Cortex of kidney (tissue), 1 donor: ENCODE measurements at places on chromosomes 1 and 21.

DNA sequence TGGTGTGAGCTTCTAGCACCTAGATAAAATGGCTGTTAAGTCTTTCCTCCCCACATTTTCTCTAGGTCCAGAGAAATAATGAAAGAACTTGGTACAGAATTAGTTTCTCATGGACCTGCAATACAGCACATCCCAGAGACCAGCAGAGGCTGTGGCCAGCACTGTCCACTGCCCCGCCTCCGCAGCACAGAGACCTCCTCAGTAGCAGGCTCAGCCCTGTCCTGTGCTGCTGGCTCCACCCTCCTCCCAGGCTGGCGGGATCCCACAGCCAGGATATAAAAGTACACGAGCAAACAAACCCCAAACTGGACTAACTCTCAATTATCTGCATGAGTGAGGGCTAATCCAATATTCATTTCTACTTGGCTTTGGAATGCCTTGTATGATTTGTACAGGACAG is 401.5 kb downstream of the RPS6KC1 start:
- no peak for DNase-seq

DNA sequence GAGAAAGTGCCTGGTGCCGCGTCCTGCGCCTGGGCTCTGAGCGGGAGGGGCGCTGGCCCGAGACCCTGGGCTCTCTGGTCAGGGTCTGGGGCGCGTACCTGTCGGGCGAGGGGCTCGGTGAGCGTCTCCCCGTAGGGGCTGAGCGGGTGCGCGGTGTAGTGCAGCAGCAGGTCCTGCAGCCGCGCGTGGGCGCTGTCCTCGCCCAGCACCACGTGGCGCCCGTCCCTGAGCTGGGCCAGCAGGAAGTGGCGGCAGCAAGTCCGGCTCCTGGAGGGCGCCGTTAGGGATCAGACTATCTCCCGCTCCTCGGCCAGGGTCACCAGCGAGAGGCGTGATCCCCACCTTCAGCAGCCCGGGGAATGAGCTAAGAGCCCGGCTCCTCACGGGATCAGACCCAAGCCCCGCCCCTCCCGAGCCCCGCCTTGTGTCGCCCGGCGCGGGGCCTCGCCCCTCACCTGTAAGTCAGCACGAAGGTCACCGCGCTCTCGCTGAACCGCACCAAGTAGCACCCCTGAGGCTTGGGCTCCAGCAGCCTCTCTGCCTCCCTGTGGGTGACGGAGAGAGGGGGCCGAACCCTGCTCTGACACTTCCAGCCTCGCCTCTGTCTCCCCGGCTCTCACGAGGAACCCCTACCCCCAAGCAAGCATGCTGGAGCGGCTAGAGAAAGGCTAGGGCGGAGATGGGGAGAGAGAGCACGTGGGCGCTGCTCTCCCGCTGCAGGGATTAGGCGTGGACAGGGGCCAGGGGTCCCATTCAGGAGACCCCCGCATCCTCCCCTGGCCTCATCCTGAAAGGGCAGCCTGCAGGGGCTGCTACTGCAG is 2.7 kb downstream of the SH2D2A start:
- no peak for DNase-seq

GRCh38 chr21:42555756-42556438 is 42.2 kb downstream of the SLC37A1 start:
- DNase-seq = no peak

DNA sequence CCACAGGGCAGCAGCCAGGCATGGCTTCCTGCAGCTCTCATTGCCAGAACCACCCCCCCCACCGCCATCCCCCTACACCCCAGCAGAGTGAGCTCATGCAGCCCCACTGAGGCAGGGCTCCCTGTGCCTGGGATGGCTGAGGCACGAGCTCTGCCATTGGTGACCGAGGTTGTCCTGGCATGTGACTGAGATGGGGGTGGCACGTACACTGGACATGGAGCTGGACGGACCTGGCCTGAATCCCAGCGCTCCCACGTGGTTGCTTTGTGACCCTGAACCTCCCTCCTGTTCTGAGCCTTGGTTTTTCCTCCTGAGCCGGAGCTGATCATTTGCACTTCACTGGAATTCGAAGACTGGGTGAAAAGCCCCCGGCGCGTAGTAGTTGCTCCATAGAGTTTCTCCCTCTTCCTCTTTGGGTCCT is 28.3 kb downstream of the ALPL start:
- DNase-seq = no peak

GRCh38 chr1:25804244-25804963 is 4.4 kb downstream of the SELENON start:
- DNase-seq = no peak

DNA sequence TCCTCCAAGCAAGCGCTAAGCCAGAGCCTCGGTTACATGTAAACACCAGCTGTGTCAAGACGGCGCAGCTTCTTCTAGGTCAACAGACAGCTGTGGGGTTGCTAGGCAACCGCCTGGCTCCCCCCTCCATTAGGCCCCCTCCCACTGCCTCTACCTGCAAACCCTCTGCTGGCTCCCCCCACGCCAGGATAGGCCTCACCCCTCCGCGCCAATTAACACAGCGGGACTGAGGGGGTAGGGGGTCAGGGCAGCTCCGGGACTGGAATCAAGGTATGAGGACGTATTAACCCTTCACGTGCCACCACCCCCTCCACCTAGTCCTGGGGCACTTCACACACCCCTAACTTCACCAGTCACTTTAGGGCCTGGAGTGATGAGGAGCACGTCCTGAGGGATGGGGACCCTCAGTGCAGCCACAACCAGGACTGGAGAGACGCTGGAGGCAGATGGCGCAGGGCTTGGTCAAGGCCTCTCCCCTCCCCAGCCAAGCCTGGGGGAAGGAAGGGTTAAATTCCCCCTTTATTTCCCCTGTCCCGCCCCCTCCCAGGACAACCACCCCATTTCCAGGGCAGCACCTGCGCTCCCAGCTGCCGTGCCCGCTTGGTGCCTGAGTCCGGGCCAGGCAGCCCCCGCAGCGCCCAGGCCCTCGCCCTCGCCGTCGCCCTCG is 37.4 kb upstream of the WASF2 start:
- no peak for DNase-seq

- DNase-seq = no peak
These were observed 10.2 kb upstream of the IFI16 start for GRCh38 chr1:158999316-159000069.

DNA sequence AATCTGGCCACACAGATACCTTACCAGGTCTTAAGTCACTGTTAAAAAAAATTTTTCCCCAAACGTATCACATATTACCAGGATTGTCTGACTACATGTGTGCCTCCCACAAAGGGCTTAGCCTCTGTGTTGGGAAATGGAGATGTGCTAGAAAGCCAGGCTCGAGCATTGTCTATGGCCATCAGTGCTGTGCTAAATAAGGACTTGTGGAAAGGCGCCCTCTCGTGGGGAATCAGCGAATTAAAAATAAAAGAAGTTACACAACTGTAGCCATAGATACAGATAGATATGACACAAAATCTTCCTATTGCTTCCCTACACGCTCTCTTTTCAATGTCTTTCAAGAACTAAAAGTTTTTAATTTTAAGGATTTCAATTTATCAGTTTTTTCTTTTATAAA is 47.5 kb upstream of the CRNN start:
- no peak for DNase-seq

GRCh38 chr1:203216274-203217138 is 13.0 kb downstream of the CHIT1 start:
- no peak for DNase-seq

GRCh38 chr1:204295671-204296070 is 64.1 kb downstream of the PLEKHA6 start:
- DNase-seq = no peak

- no peak for DNase-seq
These were observed 7.3 kb upstream of the TINAGL1 start for GRCh38 chr1:31568895-31569595.

DNA sequence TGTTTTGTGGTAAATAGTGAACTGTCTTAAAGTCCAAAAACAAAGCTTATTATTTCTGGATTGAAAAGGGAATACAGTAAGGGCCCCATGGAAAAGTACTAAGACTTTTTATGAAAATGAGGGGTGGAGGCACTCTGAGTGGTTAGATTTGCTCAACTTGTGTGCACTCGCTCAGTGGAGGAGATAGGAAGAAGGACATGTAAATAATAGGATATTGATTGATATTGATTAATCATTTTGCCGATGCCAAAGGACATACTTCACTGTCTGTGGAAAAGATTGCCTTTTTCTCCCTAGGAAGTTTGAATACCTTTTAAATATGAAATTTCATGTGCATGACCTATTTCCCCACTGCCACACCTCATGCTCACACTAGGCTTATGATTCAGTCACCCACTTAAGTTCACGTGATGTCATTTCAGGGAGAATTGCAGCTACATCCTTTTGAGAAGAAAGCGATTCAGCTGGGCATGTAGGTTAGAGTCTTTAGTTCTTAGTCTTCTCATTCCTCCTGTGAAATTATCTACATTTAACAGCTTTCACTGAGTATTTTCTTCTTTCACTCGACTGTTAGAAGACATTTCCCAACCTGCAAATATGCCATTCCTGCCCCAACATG is 5.0 kb downstream of the MTR start:
- no peak for DNase-seq

DNA sequence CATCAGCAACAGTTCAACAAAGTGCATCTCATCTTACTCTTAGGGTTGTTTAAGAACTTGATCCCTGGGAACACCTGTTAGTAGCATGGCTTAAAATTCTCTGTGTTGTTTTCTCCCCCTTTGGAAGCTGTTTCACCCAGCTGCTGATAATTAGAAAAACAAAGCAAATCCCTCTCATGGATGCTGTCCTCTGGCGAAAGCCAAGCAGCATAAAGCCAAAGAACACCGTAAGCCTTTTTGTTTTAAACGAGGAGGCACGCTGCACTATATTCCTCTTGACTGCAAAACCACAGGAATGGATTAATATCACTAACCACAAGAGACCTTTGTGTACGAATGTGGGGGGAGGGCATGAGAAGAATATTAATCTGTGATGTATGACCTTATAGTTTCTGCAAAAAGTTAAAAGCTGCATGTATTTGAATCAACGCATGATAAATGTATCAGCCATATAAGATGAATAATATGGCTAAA is 923.2 kb downstream of the LTN1 start:
- DNase-seq = no peak

GRCh38 chr1:41322835-41323234 is 38.4 kb upstream of the FOXO6 start:
- no peak for DNase-seq

DNA sequence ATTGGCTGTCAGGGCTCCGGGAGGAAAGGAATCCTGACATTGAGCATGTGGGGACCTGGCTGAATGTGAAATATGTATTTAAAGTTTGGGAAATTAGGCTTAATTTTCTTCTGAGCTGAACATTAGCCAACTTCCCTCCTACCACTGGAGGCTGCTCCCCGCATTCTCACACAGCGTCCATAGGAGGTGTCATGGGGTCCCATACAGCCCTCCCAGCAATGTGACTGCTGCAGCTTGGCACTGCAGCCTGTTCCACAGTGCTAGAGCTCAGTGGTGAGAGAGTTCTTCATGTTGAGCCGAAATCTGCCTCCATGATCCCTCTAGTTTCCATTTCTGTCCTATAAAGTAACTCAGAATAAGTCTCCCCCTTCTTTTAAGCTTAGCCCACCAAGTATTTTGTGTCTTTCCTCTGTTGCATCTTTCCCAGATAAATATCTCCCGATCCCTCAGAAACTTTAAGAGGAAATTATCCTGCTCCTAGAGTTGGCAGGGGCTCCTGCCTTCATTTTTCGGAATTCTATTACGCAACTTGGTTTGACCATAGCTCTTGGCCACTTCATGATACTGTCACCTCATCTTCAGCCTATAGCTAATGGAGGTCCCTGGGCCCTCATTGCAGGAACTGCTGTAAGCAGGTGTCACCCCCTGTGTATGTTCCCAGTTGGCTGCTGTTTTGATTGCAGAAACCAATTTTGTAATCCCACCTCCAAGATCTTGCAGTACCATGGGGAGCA is 2.0 kb downstream of the FCRL6 start:
- DNase-seq = no peak

DNA sequence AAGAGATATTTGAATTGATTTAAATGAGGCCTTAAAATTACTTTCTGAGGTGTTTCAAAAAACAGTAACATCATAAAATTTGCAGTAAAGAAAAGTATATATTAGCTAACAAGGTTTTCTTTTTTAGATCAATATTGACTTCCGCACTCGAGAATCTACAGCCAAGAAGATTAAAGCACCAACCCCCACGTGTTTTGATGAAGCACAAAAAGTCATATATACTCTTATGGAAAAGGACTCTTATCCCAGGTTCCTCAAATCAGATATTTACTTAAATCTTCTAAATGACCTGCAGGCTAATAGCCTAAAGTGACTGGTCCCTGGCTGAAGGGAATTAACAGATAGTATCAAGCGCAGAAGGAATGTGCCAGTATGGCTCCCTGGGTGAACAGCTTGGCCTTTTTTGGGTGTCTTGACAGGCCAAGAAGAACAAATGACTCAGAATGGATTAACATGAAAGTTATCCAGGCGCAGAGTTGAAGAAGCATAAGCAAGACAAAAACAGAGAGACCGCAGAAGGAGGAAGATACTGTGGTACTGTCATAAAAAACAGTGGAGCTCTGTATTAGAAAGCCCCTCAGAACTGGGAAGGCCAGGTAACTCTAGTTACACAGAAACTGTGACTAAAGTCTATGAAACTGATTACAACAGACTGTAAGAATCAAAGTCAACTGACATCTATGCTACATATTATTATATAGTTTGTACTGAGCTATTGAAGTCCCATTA is 3.6 kb downstream of the RGS1 start:
- DNase-seq = no peak

DNA sequence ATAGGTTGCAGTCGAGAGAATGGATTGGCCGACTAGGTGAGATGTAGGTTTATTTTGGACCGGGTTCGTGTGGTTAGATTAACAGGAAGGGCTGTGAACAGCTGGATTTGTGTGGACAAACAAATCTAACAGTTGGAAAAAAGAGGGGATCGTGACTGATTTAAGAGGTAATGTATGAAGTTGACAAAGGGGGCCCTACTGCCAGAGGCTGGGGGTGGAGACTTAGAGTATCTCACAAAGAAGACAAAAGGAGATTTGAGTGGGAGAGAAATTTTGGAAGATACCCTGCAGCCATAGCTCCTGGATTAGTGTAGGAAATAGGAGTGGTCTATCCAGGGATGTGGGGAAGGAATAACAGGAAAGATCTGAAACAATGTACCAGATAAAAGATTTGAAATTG is 38.8 kb upstream of the PLA2G5 start:
- DNase-seq = no peak

- DNase-seq = no peak
These were observed 15.9 kb downstream of the SLC27A3 start for GRCh38 chr1:153790966-153791647.

GRCh38 chr1:41318135-41318534 is 43.1 kb upstream of the FOXO6 start:
- DNase-seq = no peak

DNA sequence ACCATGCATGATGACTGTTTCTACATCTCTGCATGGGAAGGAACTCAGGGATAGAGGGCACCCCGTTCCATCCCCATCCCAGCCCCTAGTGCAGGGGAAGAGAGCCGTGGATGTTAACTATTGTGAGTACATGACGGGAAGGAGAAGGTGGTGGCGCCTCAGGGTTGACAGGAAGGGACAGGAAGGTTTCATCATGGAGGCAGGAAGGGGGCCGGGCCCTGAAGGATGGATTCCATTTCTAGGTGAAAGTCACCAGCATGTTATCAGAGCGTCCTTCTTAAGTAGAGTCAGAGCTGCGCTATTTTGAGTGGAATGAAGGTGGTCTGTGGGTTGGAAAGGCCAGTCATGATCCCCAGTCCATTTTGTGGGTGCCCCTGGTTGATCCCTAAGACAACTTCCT is 25.1 kb upstream of the ZNF648 start:
- no peak for DNase-seq

GRCh38 chr1:25898223-25899015 is 7.8 kb downstream of the STMN1 start:
- DNase-seq = no peak

GRCh38 chr1:64915381-64916274 is 50.7 kb downstream of the JAK1 start:
- DNase-seq = no peak

- no peak for DNase-seq
These were observed 48.6 kb downstream of the CHD5 start for GRCh38 chr1:6131561-6131960.
